ENCODE measurements at places on chromosomes 4 and X. TPM values are rescaled to one million over a fixed set of nuclear protein-coding genes. Genes with fewer than 3 reads are reported as not detected.

GRCh38 chrX:132045456-132045855 lies 22.4 kb downstream of the STK26 start:
- no peak for DNase-seq

DNA sequence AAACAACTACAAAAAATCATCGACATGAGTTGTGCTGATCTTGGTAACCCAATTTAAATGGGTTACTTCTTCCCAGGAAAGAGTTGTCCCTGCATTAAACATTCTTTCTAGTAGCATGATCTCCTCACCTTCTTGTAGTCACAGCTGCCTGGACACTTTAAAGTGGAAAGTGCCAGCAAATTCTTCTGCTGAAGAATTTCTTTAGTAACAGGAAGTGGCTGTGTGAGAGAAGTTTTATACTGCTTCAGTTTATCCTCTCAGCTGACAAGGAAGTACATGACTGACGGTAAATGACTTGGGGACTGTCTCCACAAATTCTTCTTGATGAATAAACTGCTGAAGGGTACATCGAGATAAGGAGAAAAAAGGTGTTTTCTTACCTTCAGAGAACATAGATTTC lies 18.2 kb upstream of the TNIP3 start:
- no peak for DNase-seq

DNA sequence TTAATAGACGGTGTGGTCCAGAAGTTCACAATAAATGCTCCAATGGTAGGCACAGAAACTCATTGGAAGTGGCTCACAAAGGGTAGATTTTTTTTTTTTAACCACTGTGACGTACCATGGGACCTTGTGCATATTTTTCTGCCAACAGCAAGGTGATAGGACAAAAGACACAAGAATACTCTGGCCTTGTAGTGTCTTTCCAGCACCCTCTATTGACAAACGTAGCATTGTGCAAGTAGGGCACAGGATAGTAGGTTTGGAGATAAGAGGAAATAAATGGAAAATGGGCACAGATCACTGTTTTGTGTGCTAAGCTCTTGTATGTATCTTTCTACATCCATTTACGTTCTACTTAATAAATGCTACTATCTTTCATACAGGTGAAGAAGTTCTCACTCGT lies 2054.9 kb downstream of the PCDH7 start:
- DNase-seq: peak; percentile 0

GRCh38 chrX:132480581-132481203 lies 8.1 kb downstream of the MBNL3 start:
- no peak for DNase-seq

GRCh38 chr4:93243262-93243661 lies 585.3 kb upstream of the ATOH1 start:
- no peak for DNase-seq

DNA sequence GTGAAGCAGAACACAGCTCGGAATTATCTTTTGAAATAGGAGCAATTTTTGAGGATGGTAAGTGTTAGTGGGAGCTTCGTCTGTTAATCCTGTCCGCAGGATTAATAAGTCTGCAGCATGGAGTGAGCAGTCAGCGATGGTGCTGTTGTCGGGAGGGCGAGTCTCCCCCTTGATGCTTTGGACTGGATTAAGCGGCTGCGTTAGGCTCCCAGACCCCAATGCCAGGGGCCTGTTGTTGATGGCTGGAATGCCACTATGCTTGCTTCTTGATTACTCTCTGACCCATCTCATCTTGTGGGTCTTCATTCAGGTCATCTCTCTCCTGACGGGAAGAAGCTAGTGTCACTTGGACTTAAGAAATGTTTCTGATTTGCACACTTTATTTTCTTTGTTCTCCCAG lies 332.6 kb downstream of the ARHGAP10 start:
- no peak for DNase-seq

DNA sequence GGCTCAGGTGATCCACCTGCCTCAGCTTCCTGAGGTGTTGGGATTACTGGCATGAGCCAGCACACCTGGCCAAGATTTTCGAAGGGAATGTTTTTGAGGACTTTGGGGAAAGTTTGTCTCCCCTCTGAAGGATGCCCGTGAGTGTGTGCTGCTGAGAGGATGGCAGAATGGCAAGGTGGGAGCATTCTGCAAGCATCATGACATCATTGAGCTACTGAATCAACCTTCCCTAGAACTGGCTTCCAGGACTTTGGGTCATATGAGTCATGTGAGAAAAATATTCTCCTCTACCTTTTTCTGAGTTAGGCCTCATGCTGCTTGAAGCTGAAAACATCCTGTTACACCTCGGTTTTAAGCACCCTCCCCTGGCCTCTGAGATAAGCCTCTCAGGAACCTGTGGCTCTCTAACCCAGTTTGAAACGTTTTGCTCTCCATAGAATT lies 31.0 kb downstream of the TMEM131L start:
- no peak for DNase-seq

DNA sequence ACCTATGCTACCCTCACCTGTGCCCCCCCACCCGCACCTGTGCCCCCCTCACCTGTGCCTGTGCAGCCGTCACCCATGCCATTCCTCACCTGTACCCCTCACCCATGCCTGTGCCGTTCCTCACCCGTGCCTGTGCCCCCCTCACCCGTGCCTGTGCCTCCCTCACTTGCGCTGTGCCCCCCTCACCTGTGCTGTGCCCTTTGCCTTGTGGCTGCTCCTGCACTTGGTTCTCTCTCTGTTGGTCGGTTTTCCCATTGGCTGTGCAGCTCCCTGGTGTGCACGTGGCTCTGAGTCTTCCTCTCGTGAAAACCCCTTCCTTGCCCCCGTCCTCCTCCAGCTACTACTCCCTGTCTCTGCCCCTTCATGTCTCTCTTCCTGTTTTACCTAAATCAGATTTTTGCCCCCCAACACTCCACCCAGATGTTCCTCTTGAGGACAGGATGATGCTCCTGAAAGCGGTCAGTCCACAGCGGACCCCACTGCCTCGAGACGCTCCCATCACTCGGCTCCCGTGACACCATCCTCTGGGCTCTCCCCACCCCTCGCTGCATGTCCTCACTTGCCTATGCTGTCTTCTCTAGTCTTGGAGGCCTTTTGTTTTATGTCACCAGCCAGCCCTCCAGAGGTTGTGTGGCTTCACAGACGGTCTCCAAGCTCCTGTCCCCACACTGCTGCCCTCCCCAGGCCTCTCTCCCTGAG lies 6.8 kb downstream of the MAEA start:
- no peak for DNase-seq

Gene VSIG4
- total RNA-seq: 0.10 TPM

Gene MID2
- 24.7 TPM for total RNA-seq

Gene FAM184B
- 0.03 TPM for total RNA-seq
